ENCODE measurements at places on chromosomes 6 and 20. TPM values are rescaled to one million over a fixed set of nuclear protein-coding genes. Genes with fewer than 3 reads are reported as not detected.

NRN1 gene
- 28.1 TPM for total RNA-seq

RAET1E gene
- not detected for total RNA-seq

CST4 gene
- not detected for total RNA-seq

RIPPLY2 gene
- total RNA-seq, result 0.51 TPM

HCK gene
- total RNA-seq, result not detected

HDGFL1 gene
- total RNA-seq, result not detected

PTPRK gene
- total RNA-seq, result 118 TPM

HLA-DQB1 gene
- total RNA-seq, result under 0.01 TPM

TAF11 gene
- 27.3 TPM for total RNA-seq

ZC2HC1B gene
- not detected for total RNA-seq

PPIL6 gene
- 0.76 TPM for total RNA-seq

COX7A2 gene
- total RNA-seq, result 170 TPM

MYL9 gene
- 1.8 TPM for total RNA-seq

OR2J3 gene
- total RNA-seq, result not detected

OPN5 gene
- total RNA-seq, result not detected

VSTM2L gene
- not detected for total RNA-seq

COMMD7 gene
- 26.3 TPM for total RNA-seq

PRRT1 gene
- under 0.01 TPM for total RNA-seq

HAO1 gene
- not detected for total RNA-seq

TFAP2C gene
- total RNA-seq, result not detected

SRSF3 gene
- total RNA-seq, result 227 TPM

SLC24A3 gene
- total RNA-seq, result under 0.01 TPM

RAET1G gene
- under 0.01 TPM for total RNA-seq

OVOL2 gene
- total RNA-seq, result not detected

TMEM244 gene
- total RNA-seq, result not detected

ENPP3 gene
- 0.51 TPM for total RNA-seq

CGA gene
- total RNA-seq, result not detected

MMP24 gene
- 0.13 TPM for total RNA-seq

TSPYL4 gene
- 9.2 TPM for total RNA-seq

PRSS35 gene
- not detected for total RNA-seq

NKX2-4 gene
- total RNA-seq, result not detected

OXT gene
- not detected for total RNA-seq

PTPRT gene
- total RNA-seq, result not detected

RUNX2 gene
- total RNA-seq, result not detected

HSPA1L gene
- total RNA-seq, result 1.4 TPM

APMAP gene
- total RNA-seq, result 68.7 TPM

SPDEF gene
- not detected for total RNA-seq

GABRR1 gene
- total RNA-seq, result not detected

HLA-DMB gene
- 0.25 TPM for total RNA-seq

DEFB124 gene
- not detected for total RNA-seq

C6orf58 gene
- total RNA-seq, result 0.26 TPM

BACH2 gene
- total RNA-seq, result 4.3 TPM

PRL gene
- not detected for total RNA-seq

MLIP gene
- total RNA-seq, result 1.3 TPM

MAK gene
- total RNA-seq, result not detected

LTA gene
- not detected for total RNA-seq

ADGRB3 gene
- total RNA-seq, result not detected

ENPP5 gene
- total RNA-seq, result under 0.01 TPM

ZBP1 gene
- total RNA-seq, result not detected

SEMG1 gene
- not detected for total RNA-seq

TBPL1 gene
- 21.4 TPM for total RNA-seq

PRR18 gene
- total RNA-seq, result not detected

IPCEF1 gene
- total RNA-seq, result 2.1 TPM

ZNF217 gene
- 12.8 TPM for total RNA-seq

Measured in dermis microvascular lymphatic vessel endothelial cell (primary cell).